ENCODE measurements at places on chromosomes 3 and 15.

GRCh38 chr15:95557226-95558046 is 773.1 kb upstream of the NR2F2 start:
- DNase-seq = peak; percentile 91

DNA sequence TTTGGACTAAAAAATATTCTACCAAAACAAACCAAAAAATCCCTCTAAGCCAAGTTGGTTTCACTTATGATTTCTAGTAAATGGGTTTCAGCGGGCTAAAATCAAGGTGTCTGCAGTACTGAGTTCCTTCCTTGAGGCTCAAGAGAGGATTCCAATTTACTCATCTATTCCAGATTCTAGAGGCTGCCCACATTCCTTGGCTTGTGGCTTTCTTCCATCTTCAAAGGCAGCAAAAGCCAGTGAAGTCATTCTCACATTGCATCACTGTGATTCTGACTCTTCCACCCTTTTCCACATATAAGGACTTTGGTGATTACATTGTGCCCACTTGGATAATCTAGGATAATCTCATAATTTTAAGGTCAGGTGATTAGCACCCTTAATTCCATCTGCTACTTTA is 48.1 kb downstream of the DPPA2 start:
- peak; percentile 29 for DNase-seq

DNA sequence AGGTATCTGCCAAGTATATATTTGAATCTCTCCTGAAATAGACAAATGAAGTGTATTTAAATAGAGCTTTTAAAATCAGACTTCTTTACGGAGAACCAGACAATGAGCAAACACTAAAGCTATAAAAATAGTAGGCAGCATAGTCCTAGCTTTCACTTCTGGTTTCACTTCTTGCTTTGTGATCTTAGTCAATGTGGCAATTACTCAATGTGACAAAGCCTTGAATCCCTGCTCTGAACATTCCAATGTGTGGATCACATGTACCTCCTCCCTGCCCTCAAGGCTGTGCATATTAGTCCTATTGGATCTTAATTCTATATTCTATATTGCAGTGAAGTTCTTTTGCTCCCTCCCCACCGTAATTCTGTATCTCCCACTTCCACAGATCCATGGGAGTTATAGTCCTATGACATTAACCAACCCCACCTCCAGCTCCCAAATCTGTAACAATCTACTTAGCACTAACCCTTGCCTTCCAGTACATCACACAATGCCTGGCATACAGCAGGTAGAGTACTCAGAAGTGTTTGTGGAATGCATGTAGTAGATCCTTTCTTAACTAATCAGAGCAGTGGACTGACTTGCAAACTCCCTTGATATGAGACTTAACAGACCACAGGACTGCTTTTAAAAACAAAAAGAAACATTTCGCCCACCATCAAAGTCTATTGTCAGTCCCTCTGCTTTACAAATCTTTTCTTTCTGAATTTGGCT is 24.3 kb upstream of the CP start:
- DNase-seq = peak; percentile 81

GRCh38 chr15:64341961-64342360 is 14.0 kb downstream of the CSNK1G1 start:
- DNase-seq = no peak

DNA sequence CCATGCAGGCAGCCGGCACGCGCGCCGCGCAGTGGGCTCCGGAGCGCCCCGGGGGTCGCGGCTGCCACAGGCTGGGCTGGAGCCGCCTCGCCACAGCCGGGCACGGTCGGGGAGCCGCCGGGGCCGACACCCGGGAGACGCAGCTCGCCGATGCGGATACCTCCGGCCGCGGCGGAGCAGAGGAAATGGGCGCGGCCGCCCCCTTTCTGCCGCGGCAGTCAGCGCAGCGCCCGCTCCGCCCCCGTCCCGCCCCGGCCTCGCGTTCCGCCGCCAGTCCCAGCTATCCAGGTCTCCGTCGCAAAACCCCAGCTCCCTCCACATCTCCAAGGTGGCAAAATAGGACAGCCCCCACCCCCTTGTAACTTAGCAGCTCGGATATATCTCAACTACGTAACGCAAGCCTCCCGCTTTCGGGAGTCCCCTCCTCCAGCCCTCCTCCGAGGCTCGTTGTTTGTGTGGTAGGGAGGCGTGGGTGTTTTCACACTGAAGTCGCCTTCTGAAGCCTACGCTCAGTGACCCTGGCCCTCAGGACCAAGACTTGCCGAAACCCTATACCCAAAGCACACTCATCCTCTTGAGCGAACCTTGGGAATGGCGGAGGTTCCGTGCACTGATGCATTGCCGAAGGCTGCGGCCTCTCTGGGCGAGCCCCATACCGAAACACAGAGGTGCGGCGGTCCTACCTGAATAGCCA is at the start of gene SH3BP5:
Gene SH3BP5 (minus strand): TSS at position 182 of the 694 bp plus-strand sequence. CDS start 178 bp downstream, at position 4.
- peak; percentile 73 for DNase-seq

Measured in kidney tubule cell (primary cell).